ENCODE measurements at places on chromosomes 3 and 15.

DNA sequence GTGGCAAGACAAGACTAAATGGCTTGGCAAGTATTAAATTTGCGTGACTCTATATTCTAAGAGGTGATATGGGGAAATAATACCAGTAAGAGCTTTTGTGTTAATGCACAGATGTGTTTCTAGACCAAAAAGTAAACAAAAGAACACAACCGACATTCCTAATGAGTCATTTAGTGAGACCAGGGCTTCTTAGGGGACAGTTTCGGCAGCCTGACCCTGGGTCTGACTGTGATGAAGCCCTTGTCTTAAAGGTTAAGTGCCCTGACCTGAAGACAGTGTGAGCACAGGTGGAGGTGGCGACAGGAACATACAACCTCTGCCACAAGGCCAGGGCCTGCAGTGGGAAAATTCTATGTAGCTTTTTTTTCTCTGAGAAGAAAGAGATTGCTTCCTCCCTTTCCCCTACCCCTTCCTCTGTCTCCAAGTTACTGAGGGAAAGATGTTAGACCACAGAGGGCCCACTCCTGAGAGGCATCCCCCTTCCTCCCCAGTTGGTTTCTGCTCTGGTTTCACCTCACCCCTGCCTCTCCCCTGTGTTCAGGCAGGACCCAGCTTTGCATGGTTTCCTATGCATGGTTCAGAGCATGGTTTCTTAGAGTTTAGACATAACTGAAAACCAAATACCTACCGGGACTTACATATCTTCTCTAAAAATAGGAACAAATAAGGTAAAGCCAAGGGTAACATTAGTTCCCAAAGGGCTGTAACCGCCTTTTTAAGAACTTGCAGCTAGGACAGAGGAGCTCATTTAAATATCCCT is 24.8 kb upstream of the CMTM7 start:
- DNase-seq: no peak

DNA sequence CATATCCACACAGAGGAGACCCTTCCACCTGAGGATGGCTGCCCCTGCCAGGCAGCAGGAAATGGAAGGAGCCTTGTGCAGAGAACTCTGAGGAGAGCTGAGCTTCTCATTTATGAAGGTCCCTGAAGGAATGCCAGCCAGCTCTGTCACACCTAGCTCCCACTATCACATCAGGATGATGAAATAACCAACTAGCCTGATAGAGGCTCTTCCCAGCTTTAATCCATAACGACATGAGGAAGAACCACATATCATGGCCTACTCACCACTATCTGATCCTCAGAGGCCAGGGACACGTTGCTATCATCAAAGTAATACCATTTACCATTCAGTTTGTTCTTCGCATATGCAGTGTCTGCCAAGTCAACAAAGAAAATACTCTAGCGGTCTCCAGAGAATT is 1.5 kb upstream of the C3orf62 start:
- DNase-seq: no peak

- DNase-seq: no peak
Measured at GRCh38 chr3:124126436-124127023, 134.6 kb upstream of the ROPN1 start.

DNA sequence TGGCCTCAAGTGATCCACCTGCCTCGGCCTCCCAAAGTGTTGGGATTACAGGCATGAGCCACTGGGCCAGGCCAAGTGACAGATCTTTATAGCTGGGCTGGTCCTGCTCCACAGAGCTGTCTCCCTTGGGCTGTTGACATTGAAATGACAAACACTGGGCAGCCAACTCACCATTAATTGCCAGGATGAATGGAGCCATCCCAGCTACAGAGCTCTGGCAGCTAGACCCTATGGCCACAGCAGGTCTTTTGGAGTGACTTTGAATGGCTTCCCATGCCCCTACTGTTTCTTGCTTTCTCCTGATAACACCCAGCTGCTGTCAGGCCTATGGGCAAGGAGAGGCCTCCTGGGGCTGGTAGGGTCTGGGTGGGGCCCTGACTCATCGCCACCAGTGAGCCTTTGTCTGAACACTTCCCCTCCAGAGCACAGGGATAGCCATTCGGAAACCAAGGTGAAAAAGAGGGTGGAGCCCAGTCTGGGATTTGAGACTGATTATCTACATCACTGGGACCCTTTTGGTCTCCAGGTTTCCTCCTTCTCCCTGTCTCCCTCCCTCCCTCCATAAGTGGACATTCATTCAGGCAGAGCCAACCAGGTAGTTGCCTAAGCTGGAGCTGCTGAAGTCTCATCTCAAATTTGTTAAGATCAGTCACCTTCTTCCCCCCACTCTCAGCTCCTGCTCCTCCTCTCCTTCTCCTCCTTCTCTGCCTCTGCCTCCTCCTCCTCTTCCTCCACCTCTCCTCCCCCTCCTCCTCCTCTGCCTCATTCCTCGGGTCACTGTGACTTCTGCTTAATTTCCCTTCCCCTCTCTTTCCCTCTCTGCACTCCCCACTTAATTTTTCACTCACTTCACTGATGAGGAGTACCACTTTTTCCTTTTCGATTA is 34.0 kb downstream of the BHLHE40 start:
- DNase-seq: no peak

Measured in stimulated activated CD4-positive, alpha-beta T cell treated with anti-CD3 and anti-CD28 coated beads, Interleukin-2, amount 100 ng/mL, for 4 hours (primary cell).